Central memory CD8-positive, alpha-beta T cell (primary cell): ENCODE measurements at places on chromosomes 7 and 10.

GRCh38 chr7:48337012-48337621 lies 165.9 kb downstream of the ABCA13 start:
- no peak for DNase-seq
- H3K4me1 ChIP-seq, result no peaks in the 10 kb centered on the region
- no peak overlapping the region for H3K4me3 ChIP-seq
- H3K27ac ChIP-seq, result no peak overlapping the region
- no peaks in the 10 kb centered on the region for H3K36me3 ChIP-seq

- no peak overlapping the region for H3K4me3 ChIP-seq
- no peak for DNase-seq
- no peaks in the 10 kb centered on the region for H3K4me1 ChIP-seq
- H3K36me3 ChIP-seq, result no peaks in the 10 kb centered on the region
- H3K27me3 ChIP-seq, result peaks cover 55% of the 10 kb centered on the region
These were observed 64.7 kb upstream of the MET start for GRCh38 chr7:116607299-116607698.

DNA sequence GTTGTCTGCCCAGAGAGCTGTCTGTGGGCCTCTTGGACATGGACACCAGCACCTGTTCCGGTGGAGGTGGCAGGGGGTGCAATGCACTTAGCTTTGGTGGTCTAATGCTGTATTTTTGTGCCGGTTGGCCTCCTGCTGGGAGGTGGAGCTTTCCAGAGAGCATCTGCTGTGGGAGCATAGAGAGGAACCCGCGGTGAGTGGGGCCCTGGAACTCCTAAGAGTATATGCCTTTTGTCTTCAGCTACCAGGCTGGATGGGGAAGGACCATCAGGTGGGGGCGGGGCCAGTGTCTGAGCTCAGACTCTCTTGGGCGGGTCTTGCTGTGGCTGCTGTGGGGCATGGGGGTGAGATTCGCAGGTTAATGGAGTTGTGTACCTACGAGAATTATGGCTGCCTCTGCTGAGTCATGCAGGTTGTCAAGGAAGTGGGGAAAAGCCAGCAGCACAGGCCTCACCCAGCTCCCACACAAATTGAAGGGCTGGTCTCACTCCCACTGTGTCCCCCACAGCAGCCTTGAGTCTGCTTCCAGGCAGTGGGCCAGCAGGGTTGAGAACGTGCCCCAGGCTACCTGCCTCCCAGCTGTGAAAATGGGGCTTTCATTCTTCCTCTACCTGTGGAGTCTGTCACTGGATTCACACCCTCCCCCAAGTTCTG lies 29.0 kb downstream of the JAKMIP3 start:
- no peak overlapping the region for H3K27ac ChIP-seq
- no peaks in the 10 kb centered on the region for H3K36me3 ChIP-seq
- no peak overlapping the region for H3K4me3 ChIP-seq

DNA sequence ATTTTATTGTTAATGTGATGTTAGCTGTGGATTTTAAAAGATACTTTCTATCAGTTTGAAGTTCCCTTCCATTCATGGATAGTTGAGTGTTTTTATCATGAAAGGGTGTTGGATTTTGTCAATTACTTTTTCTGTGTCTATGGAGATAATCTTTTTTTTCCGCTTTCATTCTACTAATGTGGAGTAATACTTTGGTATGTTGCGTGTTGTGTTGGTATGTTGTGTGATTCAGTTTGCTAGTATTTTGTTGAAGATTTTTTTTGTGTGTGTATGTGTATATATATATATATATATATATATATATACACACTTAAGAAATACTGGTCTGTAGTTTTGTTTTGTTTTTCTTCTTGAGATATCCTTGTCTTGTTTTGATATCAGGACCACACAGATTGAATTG lies 100.3 kb downstream of the CCSER2 start:
- no peaks in the 10 kb centered on the region for H3K27me3 ChIP-seq
- peaks cover 11% of the 10 kb centered on the region for H3K36me3 ChIP-seq
- H3K27ac ChIP-seq, result no peak overlapping the region
- no peak overlapping the region for H3K4me3 ChIP-seq
- DNase-seq, result no peak
- H3K4me1 ChIP-seq, result peaks cover 57% of the 10 kb centered on the region

- no peak overlapping the region for H3K4me3 ChIP-seq
- no peaks in the 10 kb centered on the region for H3K27me3 ChIP-seq
- DNase-seq, result no peak
- H3K36me3 ChIP-seq, result peaks cover 69% of the 10 kb centered on the region
- H3K27ac ChIP-seq, result peak overlapping the region; percentile 81
These were observed 4.2 kb downstream of the SMNDC1 start for GRCh38 chr10:110300486-110300986.

DNA sequence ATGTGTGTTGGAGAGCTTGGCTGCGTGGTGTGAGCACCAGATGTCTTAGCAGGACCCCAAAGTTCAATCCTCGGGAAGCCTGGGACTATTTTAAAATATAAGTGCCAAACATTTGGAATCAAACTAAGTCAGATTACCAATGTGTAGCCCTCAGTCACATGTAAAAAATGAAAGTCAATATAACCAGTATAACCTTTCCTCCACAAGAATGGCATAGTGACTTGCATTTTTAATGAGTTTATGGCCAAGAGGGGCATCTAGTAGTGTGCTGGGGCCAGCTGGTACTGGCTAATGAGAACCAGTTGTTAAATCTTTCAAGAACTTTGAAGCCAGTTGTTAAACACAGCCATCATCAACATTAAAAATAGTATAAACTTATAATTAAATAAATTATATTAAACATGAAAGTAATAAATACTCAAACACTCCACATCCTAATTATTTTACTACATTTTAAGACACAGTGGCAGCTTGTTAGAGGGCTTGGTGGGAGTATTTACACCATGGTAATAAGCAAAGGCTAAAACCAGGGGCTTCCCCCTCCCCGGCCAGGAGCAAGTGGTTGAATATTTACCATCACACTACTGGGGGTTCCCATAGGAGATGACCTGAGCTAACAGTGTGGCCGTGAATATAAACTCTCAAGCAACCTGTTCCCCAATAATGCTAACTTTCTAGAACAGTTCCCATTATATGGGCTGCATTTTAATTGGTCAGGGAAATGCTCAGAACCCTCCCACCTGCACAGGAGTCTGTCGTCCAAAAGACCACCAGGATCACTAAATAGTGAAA lies 7.9 kb upstream of the FAM170B start:
- DNase-seq, result no peak
- peaks cover 11% of the 10 kb centered on the region for H3K27me3 ChIP-seq
- H3K4me1 ChIP-seq, result no peaks in the 10 kb centered on the region
- no peak overlapping the region for H3K27ac ChIP-seq

- H3K27me3 ChIP-seq, result peaks cover 38% of the 10 kb centered on the region
- H3K36me3 ChIP-seq, result no peaks in the 10 kb centered on the region
- DNase-seq, result no peak
- H3K4me1 ChIP-seq, result no peaks in the 10 kb centered on the region
- H3K27ac ChIP-seq, result no peak overlapping the region
- H3K4me3 ChIP-seq, result no peak overlapping the region
These were observed 114.2 kb upstream of the HABP2 start for GRCh38 chr10:113438652-113439051.

DNA sequence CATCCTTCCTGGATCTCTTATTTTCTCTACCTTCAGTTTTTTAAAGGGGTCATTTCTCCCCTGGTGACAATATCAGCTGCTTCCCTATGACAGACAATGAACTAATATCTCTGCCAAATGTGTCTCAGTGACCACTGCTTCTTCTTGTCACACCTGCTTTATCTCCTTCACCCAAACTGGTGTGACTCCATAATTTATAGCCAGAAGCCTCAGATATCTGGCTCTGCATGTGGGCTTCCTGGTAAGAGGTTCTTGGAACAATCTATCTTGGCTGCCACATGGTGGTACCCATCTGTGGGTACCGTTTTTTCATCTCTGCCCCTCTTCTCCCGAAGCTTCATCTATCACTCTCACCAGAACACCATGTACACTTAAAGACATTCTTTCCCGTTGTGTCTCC lies 37.0 kb downstream of the CPVL start:
- no peak overlapping the region for H3K27ac ChIP-seq
- no peaks in the 10 kb centered on the region for H3K36me3 ChIP-seq
- H3K27me3 ChIP-seq, result peaks cover 12% of the 10 kb centered on the region
- no peak for DNase-seq
- no peak overlapping the region for H3K4me3 ChIP-seq

DNA sequence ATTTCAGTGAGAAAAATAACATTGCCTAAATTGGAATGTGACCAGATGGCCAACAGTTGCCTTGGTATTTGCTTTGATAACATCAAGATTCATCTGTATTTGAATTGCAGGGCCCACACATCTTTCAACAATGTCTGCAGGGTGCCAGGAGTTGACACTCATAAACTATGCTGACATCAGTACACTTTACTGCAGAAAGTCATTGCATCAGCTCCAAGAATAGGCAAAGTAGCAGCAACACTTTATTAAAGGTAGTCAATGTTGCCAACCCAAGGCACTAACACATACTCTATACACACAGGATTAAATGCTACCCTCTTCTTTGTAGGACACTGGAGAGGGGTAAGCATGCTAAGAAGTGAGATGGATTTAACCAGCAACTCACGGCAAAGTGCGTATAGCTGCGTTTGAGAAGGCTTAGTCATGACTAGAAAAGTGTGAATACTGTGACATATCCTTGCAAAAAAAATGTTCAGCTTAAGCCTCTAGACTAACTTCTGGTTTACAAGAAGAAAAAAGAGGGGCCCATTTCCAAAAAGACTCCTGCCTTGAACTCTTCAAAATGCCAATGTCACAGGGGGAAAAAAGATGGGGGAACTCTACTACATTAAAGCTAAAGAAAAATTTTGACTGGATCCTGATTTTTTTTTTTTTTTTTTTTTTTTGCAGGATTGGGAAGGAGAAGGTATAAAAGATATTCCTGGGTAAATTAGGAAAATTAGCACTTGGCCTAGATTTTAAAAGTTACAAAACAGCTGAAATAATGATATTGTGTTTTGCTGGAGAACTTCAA lies 2.2 kb downstream of the BBIP1 start:
- H3K27me3 ChIP-seq, result no peaks in the 10 kb centered on the region
- H3K4me1 ChIP-seq, result peaks cover 34% of the 10 kb centered on the region
- peak overlapping the region; percentile 95 for H3K27ac ChIP-seq
- peaks cover 29% of the 10 kb centered on the region for H3K36me3 ChIP-seq
- H3K4me3 ChIP-seq, result peak overlapping the region; percentile 95

DNA sequence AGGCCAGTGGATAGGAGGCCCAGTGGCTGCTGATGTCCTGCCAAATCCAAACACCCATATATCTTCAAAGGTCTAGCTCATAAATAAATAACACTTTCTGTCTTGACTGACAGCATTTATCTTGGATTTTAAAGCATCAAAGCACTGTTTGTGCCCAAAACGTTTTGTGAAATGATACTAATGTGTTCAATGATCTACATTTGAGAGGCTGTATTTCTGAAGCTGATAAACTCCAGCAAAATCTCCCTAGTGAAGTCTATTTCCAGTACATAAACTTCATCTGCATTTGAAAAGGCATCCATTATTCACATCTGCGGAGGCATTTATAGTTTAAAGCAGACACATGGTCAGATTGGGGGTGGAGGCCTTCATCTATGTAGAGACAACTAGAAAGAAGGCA lies 276.3 kb downstream of the HPSE2 start:
- H3K4me3 ChIP-seq, result no peak overlapping the region
- H3K27me3 ChIP-seq, result no peaks in the 10 kb centered on the region
- H3K36me3 ChIP-seq, result no peaks in the 10 kb centered on the region
- H3K27ac ChIP-seq, result no peak overlapping the region
- no peaks in the 10 kb centered on the region for H3K4me1 ChIP-seq

- no peak overlapping the region for H3K27ac ChIP-seq
- no peak for DNase-seq
- H3K4me1 ChIP-seq, result peaks cover 6% of the 10 kb centered on the region
- H3K4me3 ChIP-seq, result no peak overlapping the region
- H3K27me3 ChIP-seq, result no peaks in the 10 kb centered on the region
- H3K36me3 ChIP-seq, result no peaks in the 10 kb centered on the region
These were observed 40.3 kb upstream of the LRRC17 start for GRCh38 chr7:102872460-102872859.

DNA sequence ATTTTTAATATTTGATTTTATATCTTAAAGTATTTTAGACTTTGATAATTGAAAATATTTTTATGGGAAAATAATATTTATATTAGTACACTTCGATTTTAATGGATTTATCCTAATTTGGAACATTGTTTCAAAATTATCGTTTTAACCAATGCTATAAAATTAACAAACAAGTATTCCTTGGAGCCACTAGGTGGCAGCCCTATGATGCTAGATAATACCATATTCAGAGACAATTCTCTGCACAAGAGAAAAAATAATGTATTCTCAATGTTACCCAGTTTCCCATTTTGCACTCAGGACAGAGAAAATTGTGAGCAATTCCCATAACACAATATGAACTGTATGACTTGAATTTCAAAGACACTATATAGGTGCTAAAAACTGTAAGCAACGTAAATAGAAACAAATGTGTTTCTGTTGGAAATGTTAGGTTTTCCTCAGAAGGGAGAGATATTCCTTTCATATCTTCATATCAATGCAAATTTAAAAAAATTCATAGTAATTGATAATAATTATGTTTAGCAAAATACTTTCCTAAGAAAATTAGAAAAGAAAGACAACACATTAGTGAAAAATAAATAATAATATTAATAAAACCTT lies 237.8 kb downstream of the SEMA3E start:
- no peaks in the 10 kb centered on the region for H3K36me3 ChIP-seq
- no peak overlapping the region for H3K4me3 ChIP-seq
- H3K27me3 ChIP-seq, result no peaks in the 10 kb centered on the region
- H3K4me1 ChIP-seq, result no peaks in the 10 kb centered on the region
- no peak for DNase-seq

- peaks cover 12% of the 10 kb centered on the region for H3K36me3 ChIP-seq
- no peaks in the 10 kb centered on the region for H3K27me3 ChIP-seq
- H3K4me1 ChIP-seq, result no peaks in the 10 kb centered on the region
- H3K27ac ChIP-seq, result no peak overlapping the region
These were observed 19.2 kb downstream of the CRPPA start for GRCh38 chr7:16402091-16402490.

DNA sequence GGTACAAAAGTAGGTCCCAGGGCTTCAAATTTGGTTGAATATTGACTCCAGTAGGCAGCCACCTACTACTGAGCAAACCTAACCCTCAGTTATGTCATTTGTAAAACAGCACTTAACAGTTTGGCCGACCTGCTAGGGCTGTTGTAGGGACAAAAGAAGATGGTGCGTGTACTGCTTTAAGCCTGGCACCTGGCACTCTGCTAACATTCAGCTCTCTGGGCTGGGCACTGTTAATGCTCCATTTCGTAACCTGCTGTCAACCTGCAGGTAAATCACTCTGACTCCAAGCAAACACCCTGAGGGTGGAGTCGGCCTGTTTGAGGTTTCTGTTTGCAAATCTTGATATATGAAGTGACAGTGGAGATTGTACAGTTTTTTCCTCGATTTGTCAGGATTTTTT lies 7.2 kb downstream of the ZKSCAN1 start:
- H3K4me3 ChIP-seq, result no peak overlapping the region
- no peaks in the 10 kb centered on the region for H3K27me3 ChIP-seq

- no peak for DNase-seq
- H3K36me3 ChIP-seq, result no peaks in the 10 kb centered on the region
- H3K27me3 ChIP-seq, result peaks cover 59% of the 10 kb centered on the region
- no peak overlapping the region for H3K27ac ChIP-seq
- no peak overlapping the region for H3K4me3 ChIP-seq
These were observed 57.6 kb upstream of the KCNMA1 start for GRCh38 chr10:77695186-77695585.

GRCh38 chr10:129057856-129058663 lies 409.0 kb upstream of the MGMT start:
- peak overlapping the region; percentile 37 for H3K4me3 ChIP-seq
- DNase-seq, result peak; percentile 31
- H3K27ac ChIP-seq, result peak overlapping the region; percentile 64
- H3K36me3 ChIP-seq, result peaks cover 1% of the 10 kb centered on the region
- no peaks in the 10 kb centered on the region for H3K27me3 ChIP-seq

- peaks cover 7% of the 10 kb centered on the region for H3K36me3 ChIP-seq
- DNase-seq, result no peak
These were observed 260.6 kb downstream of the MAD1L1 start for GRCh38 chr7:1971946-1972654.
